ENCODE measurements at places on chromosomes 4 and X.

DNA sequence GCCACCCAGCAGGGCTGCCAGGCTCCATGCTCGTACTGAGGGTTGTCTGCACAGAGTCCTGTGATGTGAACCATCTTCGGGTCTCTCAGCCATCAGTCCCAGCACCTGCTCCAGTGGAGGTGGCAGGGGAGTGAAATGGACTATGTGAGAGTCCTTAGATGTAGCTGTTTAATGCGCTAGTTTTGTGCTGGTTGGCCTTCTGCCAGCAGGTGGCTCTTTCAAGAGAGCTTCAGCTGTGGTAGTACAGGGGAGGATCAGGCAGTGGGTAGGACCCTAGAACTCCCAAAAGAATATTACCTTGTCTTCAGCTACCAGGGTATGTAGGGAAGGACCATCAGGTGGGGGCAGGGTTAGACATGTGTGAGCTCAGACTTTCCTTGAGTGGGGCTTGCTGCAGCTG, 1066.0 kb downstream of the GLUD2 start:
- DNase-seq: no peak

DNA sequence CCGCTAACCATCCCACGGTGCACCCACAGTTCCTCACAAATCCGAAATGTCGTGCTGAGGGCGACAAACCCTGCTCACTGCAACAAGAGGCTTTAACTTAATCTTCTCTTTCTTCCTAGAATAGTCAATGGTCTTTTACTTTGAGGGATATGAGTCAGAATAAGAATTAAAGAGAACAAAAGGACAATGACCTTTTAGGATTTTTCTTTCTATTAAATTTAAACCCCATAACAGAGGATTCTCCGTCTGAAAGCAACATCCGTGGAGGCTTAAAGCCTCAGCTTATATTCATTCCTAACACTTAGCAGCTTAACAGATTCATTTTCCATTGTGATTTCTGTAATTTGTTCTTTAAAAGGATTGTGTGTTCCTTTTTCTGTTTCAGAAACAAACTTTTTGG, 44.9 kb upstream of the PUDP start:
- no peak for DNase-seq

- DNase-seq: no peak
These were observed 42.1 kb upstream of the KLHL34 start for GRCh38 chrX:21700275-21700674.

DNA sequence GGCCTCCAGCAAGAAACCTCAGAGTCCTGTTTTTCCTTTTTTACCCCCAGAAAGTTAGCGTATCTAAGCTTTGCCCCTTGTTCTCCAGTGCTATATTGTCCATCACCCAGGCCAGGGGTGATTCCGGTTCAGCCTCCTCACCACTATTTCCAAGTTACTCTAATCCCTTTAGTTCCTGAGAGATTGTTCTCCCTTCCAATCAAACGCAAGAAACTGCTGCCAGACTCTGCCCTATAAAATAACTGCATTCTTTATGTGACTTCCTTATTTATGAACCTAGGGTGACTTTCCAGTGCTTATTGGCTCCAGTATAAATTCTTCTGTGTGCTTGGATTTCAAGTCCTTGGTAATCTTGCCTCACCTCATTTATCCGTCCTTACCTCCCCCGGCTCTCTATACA, 65.7 kb downstream of the CLCN5 start:
- DNase-seq: no peak

DNA sequence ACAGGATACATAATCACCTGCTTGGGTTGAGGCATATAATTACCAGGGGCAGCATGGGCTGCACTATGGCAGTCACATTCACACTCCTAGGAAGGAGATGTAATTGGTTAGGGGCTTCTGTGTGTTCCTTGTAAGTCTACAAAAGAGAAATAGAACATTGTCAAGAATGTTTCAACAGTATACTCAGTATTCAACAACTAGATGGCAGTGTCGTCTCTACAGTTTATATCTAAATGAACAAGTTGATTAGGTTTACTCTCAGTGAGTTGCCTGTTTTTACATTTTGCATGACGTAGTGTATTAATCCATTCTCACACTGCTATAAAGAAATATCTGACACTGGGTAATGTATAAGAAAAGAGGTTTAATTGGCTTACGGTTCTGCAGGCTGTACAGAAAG, 50.5 kb upstream of the RAB33B start:
- DNase-seq: no peak

DNA sequence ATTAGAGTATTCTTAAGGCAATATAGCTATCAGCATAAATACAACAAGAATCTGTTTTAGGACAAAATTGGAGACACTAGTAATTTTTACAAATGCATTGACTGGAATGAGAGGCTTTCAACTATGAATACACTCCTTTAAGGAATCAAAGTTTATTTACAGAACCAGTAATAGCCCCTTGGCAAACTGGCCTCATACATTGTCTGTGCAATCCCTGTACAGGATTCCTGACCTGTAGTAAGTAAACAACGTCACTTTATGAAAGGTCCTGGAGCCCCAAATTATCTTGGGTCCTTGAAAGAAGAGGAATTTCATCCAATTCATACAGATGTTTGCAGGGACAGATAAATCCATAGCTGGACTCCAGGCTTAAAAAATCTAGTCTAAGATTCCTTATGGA, 25.4 kb upstream of the CXCL3 start:
- no peak for DNase-seq

- DNase-seq: no peak
These were observed 5.5 kb downstream of the TMEM131L start for GRCh38 chr4:153471698-153472093.

DNA sequence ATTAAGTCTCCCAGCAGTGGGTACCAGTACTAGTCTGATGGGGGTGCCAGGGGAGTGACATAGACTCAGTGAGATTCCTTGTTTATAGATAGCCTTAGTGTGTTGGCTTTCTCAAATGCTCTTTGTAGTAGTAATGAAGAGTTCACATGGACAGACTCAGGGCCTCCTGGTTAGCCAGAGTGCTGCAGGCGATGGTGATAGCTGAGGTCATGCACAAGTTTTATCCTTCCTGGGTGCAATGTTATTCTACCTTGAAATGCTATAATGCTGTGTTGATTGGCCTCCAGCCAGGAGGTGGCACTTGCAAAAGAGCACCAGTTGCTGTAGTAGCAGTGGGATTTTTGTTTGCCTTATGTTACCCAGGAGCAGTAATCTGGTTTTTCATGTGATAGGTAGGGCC, 35.5 kb upstream of the ADH4 start:
- DNase-seq: no peak

DNA sequence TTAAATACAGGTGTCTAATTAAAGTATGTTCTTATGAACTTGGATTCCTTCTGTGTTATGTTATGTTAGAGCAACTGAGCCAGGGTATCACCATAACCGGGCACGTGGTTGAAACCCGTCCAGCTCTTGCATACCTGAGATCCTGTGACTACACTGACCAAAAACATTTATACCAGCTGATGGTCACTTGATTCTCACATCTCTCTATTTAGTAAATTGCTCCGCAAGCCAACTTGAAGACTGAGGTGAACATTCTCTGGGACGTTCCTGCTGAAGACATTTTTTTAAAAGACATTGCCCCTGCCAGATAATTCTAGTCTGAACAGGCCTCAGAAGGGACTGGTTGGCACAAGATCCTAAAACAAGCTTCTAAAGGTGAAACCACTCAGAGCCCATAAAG, 550.0 kb upstream of the DIPK2B start:
- no peak for DNase-seq
